ENCODE measurements at places on chromosomes 3 and 15.

GRCh38 chr3:126523745-126524428 is at the start of gene CHST13:
Gene CHST13 (plus strand): TSS chr3:126524155. CDS start chr3:126524333, 178 bp downstream.
- DNase-seq: no peak

DNA sequence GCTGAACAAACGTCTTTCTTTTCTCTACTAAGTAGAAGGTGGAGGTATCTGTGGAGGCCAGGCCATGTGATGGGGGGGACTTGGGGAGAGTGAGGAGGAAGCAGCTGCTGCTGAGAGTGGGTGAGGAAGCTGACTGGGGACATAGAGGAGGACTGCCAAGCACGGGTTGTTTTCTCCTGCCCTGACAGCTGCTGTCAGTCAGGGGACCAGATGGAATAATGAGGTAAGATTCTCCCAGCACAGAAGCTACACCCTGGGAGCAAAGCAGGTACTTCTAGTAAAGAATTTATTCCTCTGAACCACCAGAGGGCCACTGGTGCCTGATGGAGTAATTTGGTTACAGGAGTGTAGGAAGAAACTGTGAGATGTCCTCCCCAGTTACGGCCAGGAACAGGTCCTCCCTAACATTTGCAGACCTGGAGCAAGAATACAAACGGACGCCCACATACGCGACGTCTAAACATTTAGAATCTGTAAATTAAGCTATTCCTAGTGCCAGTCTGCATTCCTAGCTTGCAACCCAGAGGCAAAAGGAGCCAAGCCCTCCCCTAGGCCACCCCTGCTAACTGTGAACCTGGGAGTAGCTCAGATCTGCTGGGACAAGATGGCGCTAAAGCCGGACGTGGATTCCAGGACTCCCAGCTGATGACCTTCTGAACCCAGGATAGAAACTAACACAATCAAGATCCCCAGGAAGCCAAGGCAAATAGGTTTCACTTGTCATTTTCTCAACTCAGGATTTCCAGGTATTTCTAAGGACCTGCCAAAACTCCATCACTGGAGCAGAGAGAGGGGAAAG is 14.8 kb downstream of the CRYGS start:
- no peak for DNase-seq

DNA sequence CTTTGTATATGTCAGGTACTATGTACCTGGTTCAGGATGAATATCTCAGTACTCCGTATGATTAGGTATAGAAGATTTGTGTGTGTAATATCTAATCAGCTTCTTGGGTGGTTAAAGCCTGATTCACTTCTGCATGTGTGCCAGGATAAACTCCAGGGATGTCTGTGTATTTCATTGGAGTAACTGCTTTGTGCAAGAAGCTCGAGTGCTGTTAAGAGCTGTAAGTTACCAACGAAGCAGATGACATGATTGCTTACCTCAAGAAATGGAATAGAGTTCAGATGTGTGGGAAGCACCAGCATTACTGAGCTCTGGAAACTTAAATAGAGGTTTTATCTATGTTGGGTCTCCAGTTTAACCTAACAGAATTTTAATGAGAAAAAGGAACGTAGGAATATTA is 23.7 kb downstream of the FAM98B start:
- DNase-seq: no peak

DNA sequence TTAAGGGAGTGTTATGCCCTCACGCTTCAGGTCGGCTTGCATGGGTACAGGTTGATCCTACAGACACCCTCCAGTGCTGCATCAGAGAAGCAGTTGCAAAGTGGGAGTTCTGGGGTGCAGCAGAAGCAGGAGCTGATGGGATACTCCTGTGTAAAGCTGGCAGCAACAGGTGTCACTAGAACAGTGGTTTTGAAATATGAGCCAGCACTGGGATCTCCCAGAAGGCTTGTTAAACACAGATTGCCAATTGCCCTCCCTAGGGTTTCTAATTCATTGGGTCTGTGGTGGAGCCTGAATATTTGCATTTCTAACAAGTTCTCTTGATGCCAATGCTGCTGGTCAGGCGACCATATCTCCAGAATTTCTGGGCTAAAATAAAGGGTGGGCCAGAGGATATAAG is 350.4 kb downstream of the CLSTN2 start:
- DNase-seq: no peak

- DNase-seq: no peak
Measured at GRCh38 chr15:62940093-62940754, 102.3 kb upstream of the TPM1 start.

- peak; percentile 90 for DNase-seq
Measured at GRCh38 chr3:16448639-16449070, 64.8 kb downstream of the RFTN1 start.

GRCh38 chr3:85781806-85782205 is 823.0 kb downstream of the CADM2 start:
- DNase-seq: no peak

GRCh38 chr3:77236118-77236517 is 196.2 kb downstream of the ROBO2 start:
- DNase-seq: no peak

DNA sequence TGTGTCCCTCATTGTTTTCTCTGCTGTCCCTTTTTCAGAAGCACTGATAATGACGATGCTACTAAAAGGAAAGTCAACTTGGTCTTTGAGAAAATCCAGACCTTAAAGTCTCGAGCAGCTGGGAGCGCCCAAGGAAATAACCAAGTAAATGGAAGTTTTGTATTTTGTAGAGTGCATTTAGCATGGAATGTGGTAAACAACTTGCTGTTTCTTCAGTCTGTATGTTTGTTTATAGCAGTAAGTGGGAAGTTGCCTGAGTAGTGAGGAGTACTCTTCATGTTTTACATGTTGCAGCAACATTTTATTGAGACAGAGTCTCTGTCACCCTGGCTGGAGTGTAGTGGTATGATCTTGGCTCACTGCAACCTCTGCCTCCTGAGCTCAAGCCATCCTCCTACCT is 66.0 kb downstream of the CGNL1 start:
- no peak for DNase-seq

- peak; percentile 17 for DNase-seq
Measured at GRCh38 chr15:40217166-40217824, 21.6 kb upstream of the PAK6 start.

- DNase-seq: no peak
Measured at GRCh38 chr15:23913081-23913480, 226.0 kb upstream of the NDN start.

DNA sequence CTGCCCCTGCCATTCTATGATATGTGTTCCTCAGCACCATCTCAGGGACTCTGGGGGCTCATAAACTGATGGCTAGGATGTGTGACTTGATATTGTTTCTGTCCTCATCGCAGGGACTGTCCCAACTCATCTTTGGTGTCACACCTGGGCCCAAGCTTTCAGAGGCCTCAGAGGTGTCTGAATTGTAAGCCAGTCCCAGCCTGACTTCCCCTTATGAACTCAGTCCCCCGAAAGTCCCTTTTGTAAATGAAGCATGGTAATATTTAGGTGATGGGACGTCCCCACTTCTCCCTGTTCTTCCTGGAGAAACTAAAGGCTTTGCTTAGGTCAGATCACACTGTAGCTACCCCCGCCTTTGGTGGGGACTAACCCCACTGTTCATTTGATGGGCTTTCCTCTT is 142.4 kb upstream of the TLE3 start:
- DNase-seq: no peak

GRCh38 chr3:127629467-127630403 is 750 bp downstream of the PODXL2 start:
- no peak for DNase-seq

GRCh38 chr3:194294895-194295214 is 56.3 kb downstream of the CPN2 start:
- no peak for DNase-seq

GRCh38 chr3:62602129-62602770 is 228.9 kb upstream of the FEZF2 start:
- DNase-seq: no peak

DNA sequence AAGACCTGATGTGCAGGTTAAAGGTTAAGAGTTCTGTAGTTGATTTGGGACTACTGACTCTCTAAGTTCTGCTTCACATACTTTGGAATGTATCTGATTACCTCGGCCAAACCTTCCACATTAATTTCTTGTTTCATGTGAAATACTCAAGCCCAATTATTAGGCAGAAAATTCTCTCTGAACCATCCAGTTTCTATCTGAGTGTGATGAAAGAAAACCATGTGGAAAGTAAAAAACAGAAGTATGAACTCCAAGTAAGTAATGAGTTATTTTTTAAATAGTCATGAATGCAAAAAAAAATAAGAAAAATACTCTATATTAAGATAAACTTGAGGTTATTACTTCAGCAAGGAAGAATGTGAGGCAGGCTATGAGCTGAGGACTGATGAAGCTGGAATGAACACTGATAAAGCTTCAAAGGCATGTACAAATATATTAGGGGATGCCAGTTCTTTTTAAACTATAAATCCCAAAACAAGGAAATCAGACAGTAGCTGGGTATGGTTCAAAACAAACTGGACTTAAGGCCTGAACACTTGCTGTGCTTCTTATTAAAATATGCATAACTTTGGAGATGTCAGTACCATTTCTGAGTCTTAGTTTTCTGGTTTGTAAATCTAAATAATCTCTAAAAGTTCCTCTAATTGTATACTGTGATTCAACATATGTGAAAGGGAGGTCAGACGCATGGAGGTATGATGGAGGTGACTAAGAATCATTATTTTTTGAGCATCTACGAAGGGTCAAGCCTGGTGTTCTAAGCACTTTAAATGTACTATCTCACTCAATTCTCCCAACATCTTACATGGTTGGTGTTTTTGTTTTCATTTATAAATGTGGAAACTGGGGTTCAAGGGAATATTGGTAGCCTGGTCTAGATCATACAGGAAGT is 59.6 kb downstream of the COL6A6 start:
- DNase-seq: peak; percentile 64

- DNase-seq: peak; percentile 32
Measured at GRCh38 chr15:89167267-89168176, 53.9 kb downstream of the RLBP1 start.

DNA sequence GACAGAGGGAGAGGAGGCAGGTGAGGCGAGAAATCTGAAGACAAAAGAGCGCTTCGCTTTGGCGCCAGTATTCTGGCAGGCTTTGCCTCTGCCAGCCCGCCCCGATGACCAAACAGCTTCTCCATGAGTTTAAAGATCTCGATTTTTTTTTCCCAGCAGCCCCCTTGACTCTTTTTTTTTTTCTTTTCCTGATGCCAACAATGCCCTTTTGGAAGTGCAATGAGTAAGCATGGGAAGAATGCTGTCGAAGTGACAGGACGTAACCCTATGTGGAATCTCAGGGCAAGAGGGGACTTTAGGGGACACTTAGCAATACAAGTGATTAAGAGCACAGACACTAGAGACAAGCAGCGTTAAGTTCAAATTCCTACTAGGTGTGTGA is 211.7 kb downstream of the FGF12 start:
- no peak for DNase-seq

DNA sequence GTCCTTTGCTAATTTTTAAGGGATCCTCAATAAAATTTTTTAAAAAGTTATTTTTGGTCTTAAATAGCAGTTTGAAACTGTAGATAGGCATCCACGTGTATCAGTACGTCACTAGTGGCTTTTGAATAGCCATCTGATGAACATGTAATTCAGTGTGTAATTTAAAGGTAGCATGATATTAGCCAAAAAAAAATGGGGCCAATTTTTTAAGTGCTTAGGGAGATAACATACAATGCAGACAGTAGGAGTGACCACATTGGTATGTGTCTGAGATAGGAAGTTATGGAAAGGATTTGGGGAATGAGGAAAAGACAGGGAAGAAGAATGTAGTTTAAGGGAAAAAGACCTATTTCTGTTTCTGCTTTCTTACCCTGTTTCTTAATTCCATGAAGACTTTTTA is 2.5 kb downstream of the AP4E1 start:
- DNase-seq: peak; percentile 40

DNA sequence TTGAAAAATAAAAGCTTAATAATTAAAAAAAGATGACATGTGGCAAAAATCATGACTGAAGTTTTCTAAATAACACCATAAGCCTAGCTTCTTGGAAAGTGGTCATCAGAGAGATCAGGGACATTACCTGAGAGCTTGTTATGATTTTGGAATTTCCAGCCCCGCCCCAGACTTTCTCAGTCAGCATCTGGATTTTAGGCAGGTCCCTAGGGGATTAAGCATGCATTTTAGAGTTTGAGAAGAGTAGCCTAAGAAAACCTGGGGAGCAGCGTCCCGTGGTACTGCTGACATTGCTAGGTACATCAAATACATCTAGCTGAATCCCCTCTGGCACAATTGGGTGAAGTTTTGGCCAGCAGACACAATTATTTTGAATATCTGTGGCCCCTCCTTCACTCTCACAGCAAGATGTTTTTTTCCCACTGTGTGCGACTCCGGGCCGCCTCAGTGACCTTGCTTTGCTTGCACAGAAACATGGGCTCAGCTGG is 58.7 kb upstream of the MEF2A start:
- no peak for DNase-seq

- DNase-seq: no peak
Measured at GRCh38 chr3:56769116-56769707, 32.5 kb downstream of the ARHGEF3 start.

- DNase-seq: no peak
Measured at GRCh38 chr3:2921903-2922302, 188.3 kb downstream of the IL5RA start.

- DNase-seq: no peak
Measured at GRCh38 chr3:171986757-171987518, 52.4 kb upstream of the FNDC3B start.

GRCh38 chr3:85605066-85605465 is 646.3 kb downstream of the CADM2 start:
- DNase-seq: no peak

GRCh38 chr15:25937796-25938195 is 74.7 kb upstream of the ATP10A start:
- no peak for DNase-seq

- DNase-seq: no peak
Measured at GRCh38 chr3:126370055-126370454, 12.8 kb upstream of the KLF15 start.

- DNase-seq: no peak
Measured at GRCh38 chr15:25670025-25670554, 193.0 kb downstream of the ATP10A start.

DNA sequence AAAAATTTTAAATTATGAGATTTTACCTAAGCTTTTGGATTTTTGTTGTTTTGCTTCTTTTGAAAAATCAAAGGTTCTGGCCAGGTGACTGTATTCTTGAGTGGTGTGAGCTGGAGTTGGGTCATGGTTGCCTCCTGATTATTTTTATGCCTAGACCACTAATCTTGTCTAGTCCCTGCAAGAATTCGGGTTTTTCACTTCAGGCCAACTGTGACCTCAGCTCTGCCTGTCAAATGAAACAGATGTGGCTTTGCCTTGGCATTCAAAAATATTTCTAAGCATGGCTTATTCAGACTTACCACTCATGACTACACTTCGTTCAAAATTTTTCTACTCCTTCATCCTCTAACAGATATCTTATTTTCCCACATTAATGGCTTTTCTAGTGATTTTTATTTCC is 25.4 kb upstream of the CDV3 start:
- DNase-seq: no peak

- DNase-seq: no peak
Measured at GRCh38 chr3:121735047-121735696, 14.4 kb downstream of the GOLGB1 start.

- DNase-seq: no peak
Measured at GRCh38 chr3:87307805-87308204, 31.4 kb upstream of the POU1F1 start.

All from non-pigmented ciliary epithelial cell (primary cell).